ENCODE measurements at places on chromosomes 4 and X. TPM values are rescaled to one million over a fixed set of nuclear protein-coding genes. Genes with fewer than 3 reads are reported as not detected.

SLC25A53 gene
- polyA plus RNA-seq = 15.3 TPM

TRPC3 gene
- polyA plus RNA-seq = 2.2 TPM

MAGEC3 gene
- 0.37 TPM for polyA plus RNA-seq

GLOD5 gene
- polyA plus RNA-seq = 0.81 TPM

MAGEA4 gene
- polyA plus RNA-seq = not detected

GRCh38 chr4:185092535-185093197, 50.4 kb upstream of the SLC25A4 start:
- no peak for DNase-seq

GRCh38 chr4:7783541-7783940, 156.1 kb downstream of the AFAP1 start:
- DNase-seq = no peak

DNA sequence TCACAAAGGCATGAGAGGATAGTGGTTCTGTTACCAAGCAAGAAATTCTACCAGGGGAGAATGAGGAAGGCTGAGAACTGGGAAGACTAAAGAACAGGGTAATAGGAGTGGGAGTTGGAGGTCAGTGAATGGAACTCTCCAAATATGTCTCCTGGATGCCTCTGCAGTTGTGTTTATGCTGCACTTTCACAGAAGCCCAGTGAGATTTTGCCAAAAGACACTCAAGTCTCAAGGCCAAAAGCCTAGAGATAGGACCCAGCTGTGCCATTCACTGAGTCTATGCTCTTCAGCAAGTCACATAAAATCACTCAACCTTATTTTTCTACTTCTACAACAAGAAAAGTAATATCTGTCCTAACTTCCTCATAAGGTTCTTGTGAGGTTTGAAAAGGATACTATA, 285.4 kb downstream of the UNC5C start:
- no peak for DNase-seq

DNA sequence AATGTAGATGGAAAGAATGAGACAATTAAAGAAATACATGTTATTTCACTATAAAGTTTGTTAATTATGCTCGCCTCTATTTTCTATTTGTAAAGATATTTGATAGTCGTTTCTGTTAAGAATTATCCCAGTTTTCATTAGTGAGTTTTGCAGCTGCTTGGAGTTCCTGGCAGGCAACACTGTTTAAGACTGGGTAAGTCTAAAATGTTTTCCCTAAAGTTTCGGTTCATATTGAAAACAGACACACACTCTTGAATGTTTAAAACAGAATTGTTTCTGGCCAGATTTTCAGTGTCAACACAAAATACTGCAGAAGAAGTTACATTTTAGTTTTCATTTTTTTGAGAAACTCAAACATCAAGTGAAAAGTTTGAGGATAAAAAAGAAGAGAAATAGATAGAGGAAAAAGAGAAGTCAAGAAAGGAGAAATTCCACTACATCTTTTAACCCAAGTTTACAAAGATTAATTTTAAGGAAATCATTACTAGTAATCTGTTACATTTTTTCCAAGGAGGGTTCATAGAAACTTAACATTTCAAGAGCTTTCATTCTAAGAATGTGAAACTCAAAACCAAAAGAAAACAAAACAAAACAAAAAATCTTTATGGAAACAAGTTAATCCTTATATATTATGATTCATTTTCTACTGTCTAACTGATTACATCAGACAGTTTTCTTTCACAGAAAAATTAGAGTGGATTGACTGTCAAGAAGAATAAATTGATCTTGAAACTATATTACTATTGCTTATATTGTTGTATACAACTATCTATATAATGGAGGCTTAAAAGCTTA, 305.5 kb downstream of the FAT4 start:
- no peak for DNase-seq
